Left colon (tissue), 2 donors: ENCODE measurements at places on chromosomes 13 and 19.
A peak's percentile ranks its signal among the peaks of the same experiment; 100 is the strongest.

DNA sequence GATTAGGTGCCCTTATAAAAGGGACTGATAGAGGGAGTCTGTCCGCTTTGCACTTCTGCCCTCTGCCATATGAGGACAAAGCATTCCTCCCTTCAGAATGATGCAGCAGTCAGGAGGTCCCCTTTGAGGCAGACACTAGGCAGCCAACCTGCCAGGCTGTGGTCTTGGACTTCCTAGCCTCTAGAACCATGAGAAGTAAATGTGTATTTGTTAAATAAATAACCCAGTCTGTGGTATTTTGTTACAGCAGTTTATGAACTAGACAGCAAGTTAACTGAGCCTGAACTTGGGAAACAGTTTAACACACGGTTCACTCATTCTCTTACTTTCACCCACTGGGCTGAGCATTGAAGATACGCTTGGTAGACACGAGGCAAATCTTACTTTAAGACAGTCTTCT, 313.2 kb downstream of the UQCRFS1 start:
- no peak for DNase-seq

GRCh38 chr13:101204270-101205020, 211.9 kb downstream of the NALCN start:
- DNase-seq = no peak

GRCh38 chr13:112481458-112481857, 105.3 kb downstream of the SPACA7 start:
- DNase-seq = no peak

DNA sequence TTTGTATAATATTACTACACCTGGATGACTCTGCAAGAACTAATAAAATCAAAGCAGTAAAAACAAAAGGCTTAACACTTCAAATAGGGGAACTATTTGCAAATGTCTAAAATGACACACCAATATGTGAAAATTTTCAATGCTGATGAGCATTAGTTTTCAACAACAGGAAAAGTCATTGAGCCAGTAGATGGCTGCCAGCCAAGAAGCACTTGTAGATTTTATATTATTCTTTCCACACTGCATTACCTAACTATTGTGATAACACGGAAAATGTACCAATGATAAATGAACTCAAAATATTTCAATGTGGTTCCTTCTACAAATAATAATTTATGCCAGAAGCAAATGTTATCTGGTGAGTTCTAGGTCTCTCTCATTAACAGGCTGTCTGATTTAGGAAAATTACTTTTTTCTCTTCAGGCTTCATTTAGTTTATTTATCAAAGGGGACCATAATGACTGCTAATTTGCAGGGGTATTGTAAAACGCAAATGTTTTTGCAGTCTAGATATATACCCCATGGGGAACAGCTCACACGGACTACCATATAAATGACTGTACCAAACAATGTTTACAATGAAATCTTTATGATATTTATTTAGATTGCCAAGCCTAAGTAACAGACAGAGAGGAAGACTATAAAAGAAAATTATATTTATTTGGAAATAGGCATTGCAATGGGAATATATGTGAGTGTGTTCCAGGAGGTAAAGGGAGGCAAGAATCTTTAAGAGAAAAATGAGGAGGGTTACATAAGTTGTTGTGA, 407.8 kb downstream of the LIG4 start:
- DNase-seq = no peak

DNA sequence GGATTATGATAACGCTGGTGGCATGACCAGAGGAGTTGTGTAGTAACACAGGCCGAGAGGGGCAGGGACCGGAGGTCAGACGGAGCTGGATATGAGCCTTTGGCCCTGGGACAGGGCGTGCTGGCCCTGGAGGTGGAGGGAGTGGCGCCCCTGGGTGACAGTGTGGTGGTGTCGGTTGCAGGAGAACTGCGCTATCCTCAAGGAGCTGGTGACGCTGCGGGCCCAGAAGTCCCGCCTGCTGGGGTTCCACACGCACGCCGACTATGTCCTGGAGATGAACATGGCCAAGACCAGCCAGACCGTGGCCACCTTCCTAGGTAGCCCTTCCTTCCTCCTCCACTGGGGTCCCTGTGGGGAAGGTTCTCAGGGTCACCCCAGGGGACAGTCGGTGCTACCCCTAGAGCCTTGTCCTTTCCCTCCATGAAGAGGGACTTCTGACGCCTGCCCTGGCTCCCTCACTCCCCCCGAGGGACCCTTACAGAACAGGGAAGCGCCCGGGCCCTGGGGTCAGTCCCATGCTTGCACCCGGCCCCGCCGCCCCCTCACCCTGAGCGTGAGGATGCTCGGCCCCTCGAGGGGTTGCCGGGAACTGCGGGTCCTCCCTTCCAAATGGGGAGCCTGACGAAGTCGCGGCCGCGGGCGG, 12.8 kb upstream of the ZNF554 start:
- DNase-seq = no peak

- no peak for DNase-seq
Measured at GRCh38 chr13:89255844-89256406, 1584.8 kb downstream of the SLITRK5 start.

- no peak for DNase-seq
Measured at GRCh38 chr13:74114641-74115040, 19.6 kb downstream of the KLF12 start.

DNA sequence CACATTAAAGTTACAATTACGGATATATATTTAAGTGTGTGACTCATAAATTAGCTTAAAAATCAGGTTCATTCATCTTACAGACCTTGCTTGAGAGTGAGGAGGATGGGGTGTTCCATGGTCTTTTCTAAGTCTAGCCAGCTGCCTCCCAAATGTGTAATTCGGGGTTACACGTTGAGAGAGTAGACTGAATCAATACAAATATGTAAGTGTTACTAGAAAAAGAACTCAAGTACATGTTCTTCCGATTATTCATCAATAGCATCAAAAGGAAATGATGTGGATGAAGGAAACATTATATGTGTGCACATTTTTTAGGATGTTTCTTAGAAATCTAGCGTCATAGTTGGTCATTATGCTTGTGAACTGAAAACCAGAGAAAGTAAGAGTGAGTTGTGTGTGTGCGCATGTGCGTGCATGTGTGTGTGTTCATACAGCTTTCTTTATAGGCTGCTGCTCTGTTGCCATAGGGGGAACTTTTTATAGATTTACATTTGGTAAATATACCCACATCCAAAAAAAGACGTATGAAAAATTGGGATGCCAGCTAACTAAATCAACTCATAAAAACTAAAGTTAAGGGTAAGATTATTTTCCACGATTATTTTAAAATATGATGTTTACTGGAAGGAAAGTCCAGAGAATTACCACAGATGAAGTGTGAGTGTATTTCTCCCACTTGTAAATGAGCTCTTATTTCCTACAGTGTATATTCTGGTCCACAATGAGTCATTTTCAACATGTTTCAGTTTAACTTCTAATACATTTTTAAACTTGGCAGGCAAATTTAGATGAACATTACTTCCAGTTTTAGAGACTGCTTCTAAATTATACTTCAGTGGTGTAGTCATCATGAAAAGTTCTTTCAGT, 82.4 kb downstream of the PIBF1 start:
- no peak for DNase-seq

- DNase-seq = peak; percentile 92
Measured at GRCh38 chr19:11089254-11090013, at the start of gene LDLR. Gene LDLR, plus strand, starts transcription at chr19:11089463. Its CDS starts 86 bp downstream, at chr19:11089549.

DNA sequence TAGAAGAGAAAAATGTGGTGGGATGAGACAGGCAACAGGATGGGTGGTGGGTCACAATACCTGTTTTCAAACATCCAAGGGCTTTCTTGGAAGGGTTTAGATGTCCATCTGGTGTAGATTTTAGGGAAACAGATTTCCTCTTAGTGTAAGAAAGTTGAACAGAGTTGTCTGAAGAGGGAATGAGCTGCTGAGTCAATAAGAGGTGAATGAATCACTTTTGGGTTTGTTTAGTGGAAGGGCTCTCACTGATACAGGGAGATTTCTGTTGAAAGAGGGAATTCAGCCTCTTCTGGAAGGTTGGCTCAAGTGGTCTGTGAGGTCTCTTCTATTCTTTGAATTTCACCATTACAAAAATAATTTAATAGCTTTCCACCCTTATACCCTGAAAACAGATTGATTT, 54.6 kb downstream of the LACC1 start:
- DNase-seq = no peak

- DNase-seq = no peak
Measured at GRCh38 chr19:45917421-45918091, 3.0 kb upstream of the NANOS2 start.

- DNase-seq = no peak
Measured at GRCh38 chr13:98427331-98427995, 149.4 kb downstream of the STK24 start.

DNA sequence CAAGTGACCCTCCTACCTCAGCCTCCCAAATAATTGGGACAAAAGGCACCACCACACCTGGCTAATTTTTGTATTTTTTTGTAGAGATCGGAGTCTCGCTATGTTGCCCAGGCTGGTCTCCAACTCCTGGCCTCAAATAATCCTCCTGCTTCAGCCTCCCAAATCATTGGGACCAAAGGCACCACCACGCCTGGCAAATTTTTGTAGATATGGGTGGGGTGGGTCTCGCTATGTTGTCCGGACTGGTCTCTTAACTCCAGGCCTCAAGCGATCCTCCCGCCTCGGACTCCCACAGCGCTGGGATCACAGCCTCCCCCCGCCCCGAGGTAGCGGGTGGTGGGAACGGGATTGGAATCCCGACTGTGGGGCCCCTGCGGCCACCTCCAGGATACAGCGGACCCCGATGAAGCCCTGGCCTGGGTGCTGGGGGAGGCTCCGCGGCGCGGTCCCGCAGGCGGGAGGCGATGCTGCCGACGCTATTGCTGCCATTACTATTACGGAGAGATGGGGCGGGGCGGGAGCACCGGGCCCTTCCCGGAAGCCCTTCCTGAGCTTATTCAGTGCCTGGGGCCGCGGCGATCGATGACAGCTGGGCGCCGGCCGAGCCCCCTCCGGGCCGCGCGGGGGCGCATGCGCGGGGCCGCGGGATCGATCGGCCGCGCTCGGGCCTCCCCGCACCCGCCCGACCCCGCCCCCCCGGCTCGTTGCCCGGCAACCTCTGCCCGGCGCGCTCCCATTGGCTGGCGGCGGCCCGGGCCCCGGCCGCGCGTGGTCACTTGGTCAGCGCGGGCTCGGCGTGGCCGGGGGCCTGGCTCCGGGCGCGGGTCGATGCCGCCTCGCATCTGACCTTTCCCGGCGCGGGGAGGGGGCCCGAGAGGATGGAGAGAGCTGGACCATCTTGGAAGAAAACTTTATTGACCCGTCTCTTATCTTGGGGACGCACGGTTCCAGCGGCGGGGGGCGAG, 27.9 kb upstream of the ONECUT3 start:
- DNase-seq = no peak

- no peak for DNase-seq
Measured at GRCh38 chr19:13935765-13936510, 2.3 kb downstream of the PODNL1 start.

DNA sequence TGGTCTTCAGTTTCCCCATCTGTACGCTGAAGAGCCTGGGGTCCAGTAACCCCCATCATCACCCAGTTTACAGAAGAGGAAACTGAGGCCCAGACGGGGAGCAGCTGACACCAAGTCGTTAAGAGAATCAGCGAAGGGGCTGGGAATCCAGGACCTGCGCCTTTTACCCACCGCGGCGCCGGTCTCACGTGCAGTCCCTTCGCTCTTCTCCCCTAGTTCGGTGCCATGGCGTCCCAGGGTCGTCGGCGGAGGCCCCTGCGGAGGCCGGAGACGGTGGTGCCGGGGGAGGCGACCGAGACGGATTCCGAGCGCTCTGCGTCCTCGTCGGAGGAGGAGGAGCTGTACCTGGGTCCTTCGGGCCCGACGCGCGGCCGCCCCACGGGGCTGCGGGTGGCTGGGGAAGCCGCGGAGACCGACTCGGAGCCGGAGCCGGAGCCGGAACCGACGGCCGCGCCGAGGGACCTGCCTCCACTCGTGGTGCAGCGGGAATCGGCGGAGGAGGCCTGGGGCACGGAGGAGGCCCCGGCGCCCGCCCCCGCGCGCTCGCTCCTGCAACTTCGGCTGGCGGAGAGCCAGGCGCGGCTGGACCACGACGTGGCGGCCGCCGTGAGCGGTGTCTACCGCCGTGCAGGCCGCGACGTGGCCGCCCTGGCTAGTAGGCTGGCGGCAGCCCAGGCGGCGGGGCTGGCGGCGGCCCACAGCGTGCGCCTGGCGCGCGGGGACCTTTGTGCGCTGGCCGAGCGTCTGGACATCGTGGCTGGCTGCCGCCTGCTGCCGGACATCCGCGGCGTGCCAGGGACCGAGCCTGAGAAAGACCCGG, 698 bp downstream of the BLOC1S3 start:
- peak; percentile 60 for DNase-seq

DNA sequence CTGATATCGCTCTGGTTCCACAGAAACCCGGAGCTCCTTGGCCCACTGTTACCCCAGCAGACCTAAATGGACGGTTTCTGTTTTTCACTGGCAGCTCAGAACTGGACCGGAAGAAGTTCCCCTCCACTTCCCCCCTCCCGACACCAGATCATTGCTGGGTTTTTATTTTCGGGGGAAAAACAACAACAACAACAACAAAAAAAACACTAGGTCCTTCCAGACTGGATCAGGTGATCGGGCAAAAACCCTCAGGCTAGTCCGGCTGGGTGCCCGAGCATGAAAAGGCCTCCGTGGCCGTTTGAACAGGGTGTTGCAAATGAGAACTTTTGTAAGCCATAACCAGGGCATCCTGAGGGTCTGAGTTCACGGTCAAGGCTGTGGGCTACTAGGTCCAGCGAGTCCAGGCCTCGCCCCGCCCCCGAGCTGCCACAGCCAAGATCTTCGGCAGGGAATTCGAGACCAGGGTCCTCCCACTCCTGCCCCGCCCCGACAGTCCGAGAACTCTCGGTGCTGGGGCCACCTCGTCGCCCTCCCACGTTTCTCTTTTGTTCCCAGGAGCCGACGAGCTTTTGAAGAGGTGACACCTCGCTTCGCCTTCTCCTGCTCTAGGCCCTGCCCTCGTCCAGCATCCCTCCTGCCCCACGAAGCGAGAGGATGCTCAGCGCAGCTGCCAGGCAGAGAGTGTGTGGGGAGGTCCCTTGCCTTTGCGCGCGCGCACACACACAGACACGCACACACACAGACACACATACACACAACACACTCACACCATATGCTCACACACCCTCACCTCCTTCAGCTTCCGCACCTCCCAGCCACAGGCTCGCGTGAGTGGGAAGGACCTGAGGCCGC, 8.8 kb downstream of the ZIC2 start:
- no peak for DNase-seq

DNA sequence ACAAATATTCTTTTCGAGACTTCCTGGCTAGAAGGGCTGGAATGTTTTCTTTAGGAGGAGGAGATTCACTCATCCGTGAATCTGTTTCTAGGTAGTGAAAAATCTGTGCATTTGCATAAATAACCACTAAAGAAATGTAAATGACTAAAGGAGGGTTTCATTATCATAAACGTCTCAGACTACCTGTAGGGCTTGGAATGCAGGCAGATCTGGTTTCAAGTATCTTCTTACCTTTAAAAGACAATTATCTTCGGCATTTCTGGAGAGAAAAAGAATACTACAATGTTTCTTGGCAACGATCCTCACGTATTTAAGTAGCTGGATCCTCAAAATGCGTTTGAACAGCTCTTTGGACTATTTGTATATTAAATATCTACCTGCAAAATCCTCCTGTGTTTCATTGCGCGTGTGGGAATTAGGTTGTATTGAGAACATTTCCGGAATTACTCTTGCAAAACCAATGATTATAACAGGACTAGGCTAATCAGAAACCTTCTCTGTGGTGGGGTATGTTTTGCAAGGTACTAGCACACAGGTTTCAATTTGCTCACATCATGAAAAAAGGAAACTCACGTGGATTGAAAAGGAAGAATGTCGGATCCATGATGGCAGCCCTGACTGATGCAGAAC, 291.1 kb upstream of the ARGLU1 start:
- no peak for DNase-seq
